ENCODE measurements at places on chromosomes 2 and 18.
A peak's percentile ranks its signal among the peaks of the same experiment; 100 is the strongest.

DNA sequence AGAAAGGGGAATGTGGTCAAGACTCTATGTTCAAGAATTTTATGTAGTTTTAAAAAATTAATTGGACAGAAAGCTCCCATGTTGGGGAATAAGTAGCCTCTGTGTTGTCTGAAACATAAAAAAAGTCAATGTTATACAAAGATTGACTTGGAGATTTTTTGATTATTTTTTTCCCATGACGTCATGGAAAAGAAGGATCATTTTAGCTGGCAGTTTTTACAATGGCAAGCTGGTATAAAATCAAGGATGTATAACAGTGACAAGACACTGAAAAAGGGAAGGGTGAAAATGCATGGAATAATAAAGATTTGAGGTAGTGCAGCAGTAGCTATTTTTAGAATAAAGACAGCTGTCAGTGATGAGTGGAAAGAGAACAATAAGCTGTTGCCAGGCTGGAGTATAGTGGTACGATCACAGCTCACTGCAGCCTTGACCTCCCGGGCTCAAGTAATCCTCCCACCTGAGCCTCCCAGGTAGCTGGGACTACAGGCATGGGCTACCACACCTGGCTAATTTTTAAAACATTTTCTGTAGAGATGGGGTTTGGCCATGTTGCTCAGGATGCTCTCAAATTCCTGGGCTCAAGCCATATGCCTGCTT lies 9.2 kb downstream of the SLC39A10 start:
- no peak for DNase-seq

GRCh38 chr2:134218930-134219658 lies 34.8 kb upstream of the MGAT5 start:
- DNase-seq, result peak; percentile 58

DNA sequence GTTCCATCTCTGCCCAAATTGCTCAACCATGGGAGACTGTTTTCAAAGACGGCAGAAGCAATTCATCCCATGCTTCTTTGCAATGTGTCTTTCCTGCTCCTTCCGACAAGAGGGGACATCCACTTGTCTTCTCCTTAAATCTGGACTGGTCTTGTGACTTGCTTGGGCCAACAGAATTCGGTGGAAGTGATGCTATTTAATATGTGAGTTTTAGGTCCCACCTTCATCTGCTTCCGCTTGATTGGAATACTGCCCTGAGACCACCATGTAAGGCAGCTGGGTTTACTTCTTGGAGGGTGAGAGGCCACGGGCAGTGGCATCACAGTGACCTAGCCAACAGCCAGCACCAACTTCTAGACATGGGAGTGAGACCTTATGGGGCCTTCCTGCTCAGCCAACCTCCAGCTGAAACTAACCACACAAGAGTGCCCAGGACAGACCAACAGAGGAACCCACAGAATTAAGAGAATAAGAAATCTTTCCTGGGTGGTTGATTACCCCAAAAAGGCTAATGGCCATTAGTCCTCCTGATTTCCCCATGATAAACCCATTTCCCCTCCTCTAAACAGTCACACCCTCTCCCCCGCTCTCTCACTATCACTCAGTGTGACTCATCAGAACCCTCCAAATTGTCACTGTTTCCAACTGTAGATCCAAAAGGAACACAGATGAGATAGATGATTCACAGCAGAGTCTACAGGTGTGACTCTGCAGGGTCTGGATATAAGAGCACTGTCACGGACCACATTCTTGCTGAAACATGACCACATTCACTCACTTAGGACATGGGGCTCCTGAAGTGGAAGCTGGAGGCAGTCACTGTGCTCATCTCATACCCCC lies 16.2 kb upstream of the RHOB start:
- DNase-seq, result no peak

- no peak for DNase-seq
Measured at GRCh38 chr2:138707392-138708074, 72.7 kb downstream of the NXPH2 start.

DNA sequence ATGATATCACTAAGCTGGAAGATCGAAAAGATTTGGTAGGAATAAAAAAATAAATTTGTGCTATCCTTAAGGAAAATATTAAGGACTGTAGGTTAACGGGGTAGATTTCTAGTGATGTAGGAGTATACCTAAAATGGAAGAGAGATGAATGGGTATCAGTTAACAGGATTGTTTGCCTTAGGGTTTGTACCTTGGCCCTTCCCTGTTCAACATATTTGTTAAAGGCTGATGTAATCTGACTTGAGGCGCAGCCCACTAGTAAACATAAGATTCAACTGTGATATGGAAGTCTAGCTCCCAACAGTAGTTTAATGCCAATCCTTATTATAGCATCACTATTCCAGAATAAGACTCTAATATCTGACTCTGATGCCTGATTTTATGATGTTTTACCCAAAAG lies 685.2 kb downstream of the DCC start:
- DNase-seq, result no peak

DNA sequence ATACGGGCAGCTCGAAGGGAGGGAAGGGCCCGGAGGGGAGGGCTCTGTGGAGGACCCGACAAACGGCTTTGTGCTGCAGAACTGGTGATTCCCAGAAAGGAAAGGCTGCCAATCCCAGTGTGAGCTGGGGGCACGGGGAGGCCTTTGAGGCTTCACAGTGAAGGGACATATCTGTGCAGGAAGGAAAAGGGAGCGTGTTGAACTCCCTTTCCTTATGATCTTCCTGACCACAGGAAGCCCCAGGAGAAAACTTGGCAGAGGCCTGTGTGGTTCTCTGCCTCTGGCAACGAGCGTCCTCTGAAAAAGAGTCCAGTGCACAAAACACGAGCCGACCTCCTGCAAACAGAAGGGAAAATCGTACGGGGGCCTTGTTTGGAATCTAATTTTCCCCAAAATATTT lies 683.5 kb upstream of the SALL3 start:
- DNase-seq, result no peak

DNA sequence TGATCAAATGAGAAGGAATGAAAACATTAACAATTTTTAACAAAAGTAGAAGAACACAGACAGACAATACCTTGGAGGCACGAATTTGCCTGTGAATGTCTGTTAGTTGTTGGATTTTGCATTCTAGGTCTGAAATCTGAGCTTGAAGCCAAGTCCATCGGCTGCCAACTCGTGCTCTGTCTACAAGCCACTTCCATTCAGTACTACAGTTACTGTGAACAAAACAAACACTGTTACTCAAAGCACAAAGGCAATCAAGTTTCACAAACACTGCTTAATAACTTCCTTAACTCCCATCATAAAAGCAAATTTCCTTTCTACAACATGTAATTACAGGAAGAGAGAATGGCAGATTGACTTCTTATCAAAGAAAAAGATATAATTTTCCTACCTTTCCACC lies 42.2 kb downstream of the KANSL1L start:
- no peak for DNase-seq

DNA sequence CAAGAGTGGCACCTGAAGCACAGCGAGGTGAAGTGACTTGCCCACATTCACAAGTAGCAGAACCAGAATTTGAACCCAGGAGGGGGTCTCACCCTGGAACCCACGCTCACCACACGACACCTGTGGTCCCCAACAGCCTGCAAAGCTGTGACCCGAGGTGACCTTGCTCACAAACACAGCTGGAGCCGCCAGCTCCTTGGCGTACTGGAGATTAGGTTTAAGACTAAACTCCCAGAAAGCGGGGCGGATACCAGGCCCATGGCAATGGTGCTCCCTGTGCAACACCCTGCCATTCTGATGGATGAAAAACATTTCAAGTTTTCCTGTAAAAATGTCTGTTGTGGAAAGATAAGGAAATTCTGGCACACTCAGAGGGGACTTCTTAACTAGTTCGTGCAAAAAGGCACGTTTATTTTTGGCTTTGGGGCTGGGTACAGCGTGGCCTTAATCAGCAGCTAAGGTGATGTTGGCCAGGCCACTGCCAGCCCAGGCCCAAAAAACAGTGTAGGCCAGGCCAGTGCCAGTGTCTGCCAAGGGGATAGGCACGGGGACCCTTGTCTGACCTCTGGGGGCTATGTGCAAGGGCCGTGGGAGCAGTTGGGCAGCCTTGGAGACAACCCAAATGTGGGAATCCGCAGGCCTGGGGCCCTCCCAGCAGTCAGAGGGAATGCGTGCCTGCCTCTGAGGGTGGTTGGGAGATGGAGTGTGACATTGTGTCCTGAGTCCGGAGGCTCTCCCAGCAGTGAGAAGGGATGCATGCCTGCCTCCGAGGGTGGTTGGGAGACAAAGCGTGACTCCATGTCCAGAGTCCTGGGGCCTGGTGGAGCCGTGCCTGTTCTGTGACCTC lies 185.0 kb upstream of the HS6ST1 start:
- no peak for DNase-seq
